Endodermal cell (in vitro differentiated cells): ENCODE measurements at places on chromosomes 6 and 20.

DNA sequence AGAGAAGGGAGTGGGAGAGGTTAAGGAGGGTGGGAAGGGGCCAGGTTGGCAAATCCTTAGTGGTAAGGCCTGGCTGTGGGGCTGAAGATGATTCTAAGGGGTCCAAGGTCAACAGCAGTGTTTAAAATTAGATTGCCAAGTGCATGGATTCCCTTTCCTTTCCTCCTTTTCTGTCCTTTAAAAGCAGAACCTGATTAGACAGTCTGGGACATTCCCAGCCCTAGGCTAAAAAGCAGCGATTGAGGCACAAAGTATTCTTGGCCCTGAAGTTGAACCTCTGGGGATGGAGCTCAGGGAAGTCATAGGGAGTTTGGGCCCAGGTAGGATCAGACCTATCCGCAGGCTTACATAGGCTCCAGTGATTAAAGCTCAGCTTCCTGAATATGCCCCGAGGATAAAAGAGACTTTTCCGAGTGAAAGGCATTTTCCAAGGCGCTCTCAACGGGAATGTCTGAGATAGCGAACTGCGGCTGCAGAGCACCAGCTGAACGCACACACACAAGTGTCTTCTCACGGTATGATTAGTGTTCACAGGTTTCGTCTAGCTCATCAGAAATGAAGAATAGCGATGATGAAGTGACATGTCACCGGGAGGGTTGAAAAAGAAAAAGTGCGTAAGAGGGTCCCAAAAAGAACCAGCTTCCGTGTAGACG, 787 bp upstream of the CARMIL1 start:
- no peaks in the 10 kb centered on the region for H3K36me3 ChIP-seq
- no peak overlapping the region for H3K27ac ChIP-seq
- peaks cover 6% of the 10 kb centered on the region for H3K4me1 ChIP-seq
- DNase-seq, result no peak
- peak overlapping the region; percentile 95 for H3K4me3 ChIP-seq

GRCh38 chr6:136655239-136656014, 105.2 kb upstream of the MAP7 start:
- no peak overlapping the region for H3K4me3 ChIP-seq
- no peaks in the 10 kb centered on the region for H3K27me3 ChIP-seq
- no peak for DNase-seq
- no peak overlapping the region for H3K27ac ChIP-seq
- H3K36me3 ChIP-seq, result no peaks in the 10 kb centered on the region
- H3K4me1 ChIP-seq, result no peaks in the 10 kb centered on the region

DNA sequence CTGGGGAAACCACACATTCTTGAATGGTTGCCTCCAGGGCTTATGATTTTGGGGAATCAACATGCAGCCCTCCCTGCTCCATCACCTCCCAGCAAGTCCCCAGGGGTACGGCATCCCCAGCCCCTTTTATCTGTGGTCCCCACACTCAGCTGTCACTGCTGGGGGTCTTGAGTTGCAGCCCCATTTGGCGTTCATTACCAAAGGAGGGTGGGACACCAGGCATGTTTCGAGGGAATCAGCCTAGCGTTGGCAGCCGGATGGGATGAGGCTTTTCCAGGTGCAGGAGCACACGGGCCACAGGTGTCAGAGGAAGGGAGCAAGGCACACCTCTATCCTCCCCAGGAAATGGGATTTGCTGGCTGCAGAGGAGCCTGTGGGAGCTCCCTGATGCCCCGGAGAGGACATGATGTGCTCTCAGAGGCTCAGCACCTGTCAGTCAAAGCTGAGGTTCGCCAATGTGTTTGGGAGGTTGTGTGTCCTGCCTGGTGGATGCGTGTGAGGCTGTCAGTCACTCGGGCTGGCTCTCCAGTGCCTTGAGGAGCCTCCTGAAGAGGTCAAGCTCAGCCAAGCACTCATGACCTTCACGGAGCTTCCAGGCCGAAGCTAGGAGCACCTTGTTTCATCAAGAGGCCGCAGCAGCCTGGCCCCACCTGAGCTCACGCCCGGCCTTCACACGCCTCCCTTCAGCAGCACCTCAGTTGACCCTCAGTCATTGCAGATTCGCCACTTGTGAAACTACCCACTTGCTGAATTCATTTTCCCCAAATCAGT, 95.0 kb downstream of the ERMARD start:
- H3K27ac ChIP-seq, result no peak overlapping the region
- H3K36me3 ChIP-seq, result no peaks in the 10 kb centered on the region
- DNase-seq, result peak; percentile 23
- H3K27me3 ChIP-seq, result no peaks in the 10 kb centered on the region
- no peaks in the 10 kb centered on the region for H3K4me1 ChIP-seq
- no peak overlapping the region for H3K4me3 ChIP-seq

GRCh38 chr20:4919047-4919704, 82.1 kb downstream of the SLC23A2 start:
- peak; percentile 52 for DNase-seq
- no peaks in the 10 kb centered on the region for H3K27me3 ChIP-seq
- no peak overlapping the region for H3K27ac ChIP-seq
- H3K36me3 ChIP-seq, result no peaks in the 10 kb centered on the region
- H3K4me1 ChIP-seq, result no peaks in the 10 kb centered on the region
- no peak overlapping the region for H3K4me3 ChIP-seq

DNA sequence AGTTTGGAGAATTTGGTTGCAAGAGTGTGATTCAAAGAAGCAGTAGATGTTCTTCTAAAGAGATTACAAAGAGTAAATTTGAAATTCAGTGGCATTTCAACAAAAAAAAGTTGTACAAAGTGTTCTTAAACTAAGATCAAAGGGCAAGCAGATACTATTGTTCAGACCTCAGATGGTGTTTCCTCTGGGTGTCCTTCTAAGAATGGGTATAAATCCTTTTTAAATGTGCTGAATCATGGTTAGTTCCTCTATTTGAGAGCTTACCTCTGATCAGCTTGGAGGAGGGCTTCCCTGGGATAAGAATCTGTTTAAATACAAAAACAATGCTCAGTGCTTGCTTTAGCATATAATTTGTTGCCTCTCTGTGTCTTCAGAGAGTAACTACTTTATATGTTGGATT, 6.3 kb downstream of the BMP6 start:
- H3K4me1 ChIP-seq, result no peaks in the 10 kb centered on the region
- peaks cover 44% of the 10 kb centered on the region for H3K27me3 ChIP-seq
- no peaks in the 10 kb centered on the region for H3K36me3 ChIP-seq
- H3K4me3 ChIP-seq, result peak overlapping the region; percentile 37
- H3K27ac ChIP-seq, result no peak overlapping the region

DNA sequence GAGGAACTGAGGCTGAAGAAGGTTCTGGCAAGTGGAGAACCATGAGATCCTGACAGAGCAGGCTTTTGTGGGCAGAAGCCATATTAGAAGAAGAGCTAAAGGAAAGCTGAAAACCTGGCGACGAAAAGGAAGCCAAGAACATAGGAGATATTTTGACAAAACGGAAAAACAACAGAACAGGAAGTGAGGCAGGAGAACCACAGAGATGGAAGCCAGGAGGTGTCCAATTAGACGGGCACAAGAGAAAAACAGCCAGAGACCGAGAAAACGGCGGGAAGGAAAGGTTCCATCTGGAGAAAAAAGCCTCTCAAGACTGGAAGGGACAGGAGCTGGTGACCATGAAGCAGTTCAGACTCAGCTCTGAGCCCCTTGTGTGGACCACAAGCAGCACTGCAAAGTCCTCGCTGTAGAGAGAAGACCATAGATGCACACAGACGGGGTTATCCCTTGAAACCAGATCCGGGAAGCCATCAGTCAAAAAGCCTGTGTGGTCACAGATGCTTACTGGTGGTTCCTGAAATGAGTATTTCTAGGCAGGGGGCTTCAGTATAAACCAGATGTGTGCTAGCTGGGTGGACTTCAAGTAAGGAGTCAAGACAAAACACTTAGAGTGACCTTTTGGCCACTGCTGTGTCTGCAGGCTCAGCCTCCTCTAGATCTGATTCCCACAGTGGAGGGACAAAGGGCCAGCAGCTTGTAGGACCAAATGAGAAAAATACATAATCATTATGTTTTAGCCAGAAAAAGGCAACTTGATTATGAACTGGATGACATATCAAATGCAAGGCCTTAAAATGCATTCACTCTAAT, 30.7 kb downstream of the SSR1 start:
- no peak overlapping the region for H3K27ac ChIP-seq

DNA sequence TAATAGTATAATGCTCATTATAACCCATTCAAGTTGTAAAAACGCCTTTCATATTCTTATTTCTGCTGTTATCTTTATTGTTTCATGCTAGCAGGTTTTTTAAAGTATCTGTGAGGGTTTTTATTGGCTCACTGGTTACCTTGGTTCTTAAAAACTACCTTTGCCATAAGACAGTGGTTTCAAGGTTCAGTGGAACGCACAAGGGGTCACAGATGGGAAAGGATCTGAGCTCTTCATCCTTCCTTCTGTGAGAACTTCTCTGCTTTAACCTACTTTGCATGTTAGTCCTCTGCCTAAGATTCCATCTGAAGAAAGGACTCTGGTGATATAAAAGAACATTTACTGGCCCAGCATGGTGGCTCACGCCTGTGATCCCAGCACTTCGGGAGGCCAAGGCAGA, 492.6 kb downstream of the CD83 start:
- H3K36me3 ChIP-seq, result no peaks in the 10 kb centered on the region
- DNase-seq, result no peak
- no peaks in the 10 kb centered on the region for H3K4me1 ChIP-seq
- H3K27me3 ChIP-seq, result no peaks in the 10 kb centered on the region
- H3K27ac ChIP-seq, result no peak overlapping the region

GRCh38 chr20:45104786-45105185, 3.9 kb upstream of the KCNS1 start:
- H3K36me3 ChIP-seq, result no peaks in the 10 kb centered on the region
- no peaks in the 10 kb centered on the region for H3K4me1 ChIP-seq
- H3K27ac ChIP-seq, result no peak overlapping the region
- no peak for DNase-seq

- H3K36me3 ChIP-seq, result peaks cover 21% of the 10 kb centered on the region
- peak overlapping the region; percentile 97 for H3K4me3 ChIP-seq
- H3K27me3 ChIP-seq, result no peaks in the 10 kb centered on the region
- no peak overlapping the region for H3K27ac ChIP-seq
These were observed 1.5 kb downstream of the DEK start for GRCh38 chr6:18262702-18263417.

DNA sequence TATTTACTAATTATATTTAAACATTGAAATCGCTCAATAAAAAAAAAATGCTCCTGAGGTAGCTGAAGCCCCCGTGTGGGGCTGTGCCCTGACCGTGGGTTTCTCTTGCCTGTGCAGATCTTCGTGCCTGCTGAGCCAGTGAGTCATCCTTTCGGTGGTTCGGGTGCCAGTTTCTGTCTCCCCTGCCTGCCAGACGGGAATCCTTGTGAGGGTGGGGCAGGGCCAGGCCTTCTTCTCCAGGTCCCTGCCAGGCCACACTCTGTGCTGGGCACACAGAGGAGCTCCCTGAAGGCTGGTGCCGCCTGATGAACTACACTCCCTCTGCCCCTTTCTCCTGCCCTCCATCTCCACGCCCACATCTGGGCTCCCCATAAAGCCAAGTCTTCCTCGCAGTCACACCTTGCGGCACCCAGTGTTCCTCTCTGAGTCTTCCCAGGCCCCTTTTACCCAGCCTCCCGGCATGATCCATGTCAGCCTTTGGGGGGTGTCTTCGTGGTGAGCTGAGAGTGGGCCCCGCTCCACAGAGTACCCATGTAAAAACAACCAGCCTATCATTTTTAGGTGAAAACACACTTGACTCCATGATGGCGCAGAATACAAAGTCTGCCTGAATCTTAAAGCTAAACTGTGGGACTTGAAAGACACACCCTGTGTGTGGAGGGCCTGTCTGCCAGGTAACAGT, 19.3 kb downstream of the FGD2 start:
- H3K4me1 ChIP-seq, result peaks cover 8% of the 10 kb centered on the region
- peak; percentile 50 for DNase-seq
- no peak overlapping the region for H3K27ac ChIP-seq

- H3K4me1 ChIP-seq, result no peaks in the 10 kb centered on the region
- H3K4me3 ChIP-seq, result no peak overlapping the region
- peaks cover 88% of the 10 kb centered on the region for H3K36me3 ChIP-seq
- no peak overlapping the region for H3K27ac ChIP-seq
- DNase-seq, result no peak
These were observed 44.1 kb upstream of the SLC22A1 start for GRCh38 chr6:160077526-160077925.

- no peaks in the 10 kb centered on the region for H3K36me3 ChIP-seq
- peak; percentile 92 for DNase-seq
- no peak overlapping the region for H3K27ac ChIP-seq
- H3K27me3 ChIP-seq, result no peaks in the 10 kb centered on the region
- H3K4me1 ChIP-seq, result no peaks in the 10 kb centered on the region
These were observed 82.3 kb upstream of the RIPOR2 start for GRCh38 chr6:25017932-25018567.

DNA sequence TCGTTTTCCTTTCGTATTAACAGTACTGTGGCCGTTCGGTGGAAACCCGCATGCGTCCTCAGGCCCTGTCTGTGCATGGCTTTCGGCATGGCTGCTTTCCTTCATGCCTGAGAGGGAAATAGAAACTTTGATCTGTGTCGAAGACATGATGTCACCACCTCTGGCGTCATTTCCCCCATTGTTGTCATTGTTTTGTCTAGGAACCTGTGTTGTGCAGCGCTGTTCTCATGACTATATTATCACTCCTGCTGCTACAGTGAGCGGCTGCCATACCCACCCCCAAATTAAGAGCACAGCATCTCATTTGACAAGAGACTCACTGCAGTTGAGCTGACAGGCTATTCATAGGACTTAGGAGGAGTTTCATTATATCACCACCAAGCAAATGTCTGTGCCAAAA, 172.3 kb downstream of the TMEM242 start:
- DNase-seq, result no peak
- H3K27me3 ChIP-seq, result no peaks in the 10 kb centered on the region
- no peak overlapping the region for H3K4me3 ChIP-seq

GRCh38 chr6:123635144-123635543, 1.6 kb downstream of the TRDN start:
- H3K36me3 ChIP-seq, result no peaks in the 10 kb centered on the region
- H3K27ac ChIP-seq, result no peak overlapping the region
- DNase-seq, result no peak
- peaks cover 12% of the 10 kb centered on the region for H3K4me1 ChIP-seq
- H3K27me3 ChIP-seq, result no peaks in the 10 kb centered on the region
- peak overlapping the region; percentile 67 for H3K4me3 ChIP-seq

DNA sequence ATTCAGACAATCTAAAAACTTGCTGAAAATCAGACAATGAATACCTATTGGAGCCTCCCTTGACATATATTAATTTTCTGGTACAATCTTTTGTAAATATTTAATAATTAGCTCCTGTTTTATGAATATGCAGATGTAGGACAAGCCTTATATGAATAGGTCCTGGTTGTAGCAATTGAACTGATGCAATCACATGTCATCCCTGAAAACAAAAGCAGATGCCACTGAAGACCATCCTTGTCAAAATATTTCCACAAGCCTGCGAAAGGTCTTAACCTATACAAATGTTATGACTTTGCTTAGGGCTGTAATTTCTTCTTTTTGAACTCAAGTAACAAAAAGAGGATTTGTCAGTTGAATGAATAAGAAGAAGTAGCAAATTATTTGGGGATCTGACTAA, 722.1 kb downstream of the EYS start:
- H3K4me3 ChIP-seq, result no peak overlapping the region
- no peak for DNase-seq
- no peaks in the 10 kb centered on the region for H3K36me3 ChIP-seq
- no peak overlapping the region for H3K27ac ChIP-seq
